ENCODE measurements at places on chromosomes 6 and 20.

- no peak for DNase-seq
These were observed 202.6 kb downstream of the SOD2 start for GRCh38 chr6:159490298-159490937.

DNA sequence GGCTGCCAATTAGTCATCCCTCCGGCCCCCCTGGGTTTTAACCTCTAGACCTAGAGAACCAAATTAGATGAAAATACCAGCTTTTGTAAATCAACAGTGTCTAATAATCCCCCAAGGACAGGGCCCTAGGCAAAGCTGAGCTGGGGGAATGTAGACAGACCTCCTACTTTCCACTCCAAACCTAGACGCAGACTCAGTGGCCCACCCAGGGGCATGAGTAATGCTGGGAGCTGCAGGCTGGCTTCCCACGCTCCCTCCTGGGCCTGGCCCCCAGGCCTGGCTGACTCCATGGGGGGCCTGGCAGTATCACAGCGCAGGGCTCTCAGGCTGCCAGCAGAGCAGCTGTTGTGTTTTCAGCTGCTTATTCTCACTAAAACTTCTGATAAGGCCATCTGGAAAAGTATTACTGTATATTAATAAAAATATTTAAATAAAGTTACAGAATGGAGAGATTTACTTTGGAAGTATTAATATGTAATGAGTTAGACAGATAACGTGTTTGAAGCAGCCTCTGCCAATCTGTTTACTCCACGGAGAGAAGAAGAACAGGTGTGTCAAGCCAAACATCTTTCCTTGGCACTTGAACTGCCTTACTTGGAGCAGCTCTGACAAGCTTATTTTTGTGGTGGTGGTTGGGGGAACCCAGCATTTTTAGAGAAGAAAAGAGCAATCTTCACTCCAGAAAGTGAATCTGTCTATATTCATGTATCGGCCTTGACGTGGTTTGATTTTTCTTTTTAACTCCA lies 144.0 kb upstream of the AGPAT4 start:
- DNase-seq = no peak

GRCh38 chr6:154071711-154072110 lies 32.7 kb downstream of the OPRM1 start:
- DNase-seq = no peak

GRCh38 chr6:130775411-130776012 lies 51.7 kb upstream of the SMLR1 start:
- no peak for DNase-seq

DNA sequence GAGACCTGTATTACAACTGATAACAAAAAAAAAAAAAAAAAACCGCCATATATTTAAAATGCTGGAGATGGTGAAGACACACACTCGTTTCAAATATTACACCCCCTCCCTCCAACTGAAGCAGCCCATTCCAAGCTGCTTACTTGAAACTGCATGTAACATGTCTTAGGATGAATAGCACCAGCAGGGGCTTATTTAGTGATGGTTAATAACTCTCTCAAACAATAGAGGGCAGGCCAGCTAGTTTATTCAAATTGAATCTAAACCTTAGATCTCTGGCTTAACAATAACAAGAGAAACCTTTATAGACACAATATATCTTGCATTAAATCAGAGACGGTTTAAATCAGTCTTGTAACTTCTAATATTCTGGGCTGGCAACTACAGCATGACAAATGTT lies 9.3 kb upstream of the JPH2 start:
- DNase-seq = no peak

DNA sequence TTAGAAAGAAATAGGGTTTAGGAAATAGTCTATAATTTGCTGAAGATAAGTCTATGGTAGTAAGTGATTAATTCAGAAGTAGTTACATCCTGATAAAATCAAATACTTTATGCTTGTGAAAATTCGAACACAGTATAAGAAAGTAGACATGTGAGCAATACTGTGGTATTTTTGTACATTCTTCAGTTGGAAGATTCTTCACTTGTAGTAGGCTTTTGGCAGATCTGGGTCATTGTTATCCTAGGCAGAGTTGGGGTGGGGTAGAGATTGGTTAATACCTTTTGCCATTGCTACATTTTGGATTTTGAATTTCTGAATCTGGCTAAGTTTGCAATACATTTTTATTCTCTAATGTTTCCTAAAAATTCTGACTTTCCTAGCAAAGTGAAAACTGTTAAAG lies 197.5 kb downstream of the BCKDHB start:
- no peak for DNase-seq

DNA sequence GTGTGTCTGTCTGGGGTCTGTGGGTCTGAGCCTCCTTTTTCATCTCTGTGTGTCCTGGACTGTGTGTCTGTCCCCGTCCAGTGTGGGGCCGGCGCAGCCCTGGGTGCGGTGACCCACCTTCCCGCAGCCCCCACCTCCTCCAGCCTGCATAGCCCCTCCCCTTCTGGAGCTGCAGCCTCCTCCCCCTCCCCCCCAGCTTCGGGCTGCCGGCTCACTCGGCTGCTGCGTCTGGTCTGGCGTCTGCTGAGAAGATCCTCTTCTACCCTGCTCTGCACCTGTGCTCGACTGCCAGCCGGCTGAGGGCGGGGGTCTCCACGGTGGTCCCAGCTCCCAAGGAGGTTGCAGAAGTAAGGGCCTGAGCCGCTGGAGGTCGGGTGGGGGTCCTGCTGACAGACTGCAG lies 7.6 kb upstream of the LKAAEAR1 start:
- DNase-seq = no peak

DNA sequence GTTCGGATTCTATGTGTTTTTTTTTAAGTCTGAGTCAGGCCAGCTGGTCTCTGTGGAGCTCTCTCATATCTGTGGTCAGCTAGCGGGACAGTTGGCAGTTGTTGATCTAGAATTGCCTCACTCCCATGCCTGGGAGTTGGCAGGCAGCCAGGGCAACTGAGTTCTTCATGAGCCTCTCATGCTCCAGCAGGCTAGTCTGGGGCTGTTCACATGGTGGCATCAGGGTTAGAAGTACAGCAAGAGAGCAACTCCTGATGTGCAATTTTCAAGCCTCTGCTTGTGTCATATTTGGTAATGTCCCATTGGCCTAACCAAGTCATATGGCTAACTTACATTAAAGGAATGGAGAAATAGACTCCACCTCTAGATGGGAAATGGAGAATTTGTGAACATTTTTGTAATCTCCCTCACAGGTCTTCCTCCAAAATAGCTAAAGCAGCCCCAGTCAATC lies 6.7 kb upstream of the IFT52 start:
- peak; percentile 67 for DNase-seq

- no peak for DNase-seq
These were observed 349.9 kb downstream of the THBS2 start for GRCh38 chr6:168903613-168904345.

DNA sequence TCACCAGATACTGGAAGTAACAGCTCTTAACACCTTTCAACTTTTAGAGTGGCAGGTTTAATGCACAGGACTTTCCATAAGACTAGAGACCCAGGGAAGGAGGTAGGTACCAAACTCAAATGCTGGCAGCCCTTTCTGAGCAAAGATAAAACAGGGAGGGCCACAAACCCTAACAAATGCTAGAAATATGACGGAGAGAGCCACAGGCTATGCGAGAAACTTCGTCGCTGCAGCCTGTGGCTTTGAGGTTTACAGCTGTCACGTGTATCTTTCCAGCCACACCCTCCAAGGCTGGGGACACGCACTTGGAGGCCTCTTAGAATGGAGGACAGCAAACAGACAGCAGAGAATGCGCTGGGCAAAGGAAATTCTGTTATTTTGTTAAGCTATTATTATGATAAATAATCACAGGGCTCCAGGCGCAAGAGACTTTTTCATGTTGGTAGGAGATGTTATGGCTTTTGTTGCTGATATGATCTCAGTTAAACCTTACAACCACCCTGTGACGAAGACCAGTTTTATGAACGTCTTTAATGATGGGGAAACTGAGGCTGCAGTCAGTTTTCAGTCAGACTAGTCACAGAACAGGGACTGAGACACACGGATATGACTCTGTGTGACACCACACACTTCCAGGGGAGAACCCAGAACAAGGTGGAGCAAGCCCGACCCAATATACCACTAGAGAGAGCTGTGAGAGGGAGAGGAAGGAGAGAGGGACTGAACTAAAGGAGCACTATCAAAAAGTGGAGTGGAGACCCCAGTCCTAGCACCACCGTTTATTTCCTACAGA lies 2.0 kb downstream of the TRAM2 start:
- peak; percentile 52 for DNase-seq

- DNase-seq = no peak
These were observed 78.2 kb upstream of the TBX18 start for GRCh38 chr6:84842525-84843166.

DNA sequence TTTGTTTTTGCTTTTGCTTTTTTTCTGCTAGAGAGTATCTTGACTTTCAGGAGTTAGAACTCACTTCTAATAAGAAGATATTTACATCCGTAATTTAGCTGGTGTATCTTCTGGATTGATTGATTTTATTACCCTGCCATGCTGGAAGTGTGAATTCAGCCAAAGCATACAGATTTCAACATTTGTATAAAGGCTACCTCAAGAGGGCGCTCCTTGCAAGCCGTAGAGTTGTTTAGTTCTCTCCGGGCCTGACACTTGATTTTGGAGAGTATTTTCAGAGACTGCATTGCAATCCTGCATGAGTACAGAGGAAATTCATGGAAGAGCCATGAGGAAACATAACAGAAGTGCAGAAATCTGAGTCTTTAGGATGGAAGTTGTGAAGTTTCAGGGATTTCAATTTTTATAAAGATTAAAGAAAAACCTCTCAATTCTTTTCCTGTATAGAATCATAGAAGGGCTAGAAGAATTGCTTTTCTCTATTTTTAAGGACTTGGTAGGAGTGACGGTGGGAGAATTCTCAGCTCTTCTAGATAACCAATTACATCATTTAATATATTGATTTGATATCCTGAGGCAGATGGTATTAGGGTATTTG lies 66.7 kb upstream of the TIAM2 start:
- DNase-seq = peak; percentile 72

DNA sequence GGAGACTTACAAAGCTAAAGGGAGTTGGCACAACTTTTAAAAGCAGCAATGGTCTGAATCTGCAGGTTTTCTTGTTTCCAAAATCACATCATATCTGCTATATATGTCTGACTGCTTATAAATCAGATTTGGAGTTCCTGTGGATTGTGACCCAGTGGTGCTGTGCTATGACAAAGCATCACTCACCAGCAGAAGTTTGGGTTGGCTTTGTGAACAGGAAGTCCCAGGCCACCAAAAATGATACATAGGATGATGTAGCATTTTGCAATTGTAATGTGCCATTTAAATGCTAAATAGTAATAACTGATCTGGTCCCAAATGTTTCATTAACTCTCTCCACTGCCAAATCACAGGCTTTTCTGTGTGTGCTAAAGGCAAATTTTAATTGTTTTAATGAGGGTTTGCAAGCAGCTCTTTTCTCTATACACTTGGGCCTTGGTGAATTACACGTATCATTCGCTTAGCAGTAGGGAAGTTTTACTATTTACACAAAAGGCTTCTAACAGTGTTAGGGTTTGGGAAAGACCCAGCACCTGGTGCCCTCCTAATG lies 60.8 kb downstream of the SYNDIG1 start:
- no peak for DNase-seq

DNA sequence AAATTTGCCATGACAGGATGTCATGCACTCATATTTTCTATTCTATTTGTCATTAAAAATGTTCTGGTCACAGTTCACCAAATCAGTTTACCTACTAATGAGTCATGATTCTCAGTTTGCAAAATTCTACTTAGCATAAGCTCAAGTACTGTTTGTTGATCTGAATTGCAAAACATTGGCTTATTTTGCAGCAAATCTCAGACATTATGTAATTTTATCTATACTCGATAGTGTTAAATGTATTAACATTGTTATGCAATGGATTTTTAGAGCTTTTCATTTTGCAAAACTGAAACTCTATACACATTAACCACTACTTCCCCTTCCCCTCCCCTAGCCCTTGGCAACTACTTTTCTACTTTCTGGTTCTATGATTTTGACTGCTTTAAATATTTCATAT lies 213.8 kb upstream of the ZFP64 start:
- no peak for DNase-seq

DNA sequence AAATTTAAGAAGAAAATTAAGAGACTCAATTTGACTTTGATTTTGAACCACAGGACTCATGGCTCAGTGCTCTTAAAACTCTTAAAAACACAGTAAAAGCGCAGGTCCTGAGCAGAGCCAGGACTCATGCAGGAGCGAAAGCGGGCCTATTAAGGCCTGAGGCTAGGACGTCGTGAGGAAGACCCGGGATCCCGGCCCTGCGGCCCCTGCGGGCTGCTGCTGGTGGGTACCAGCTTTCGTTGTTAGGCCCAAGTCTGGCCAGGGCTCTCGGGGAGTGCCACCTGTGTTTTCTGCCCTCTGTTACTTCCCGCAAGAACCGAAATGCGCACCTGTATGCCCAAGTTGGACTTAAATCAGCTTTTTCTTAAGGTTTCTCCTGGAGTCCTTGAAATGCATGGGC lies 3.4 kb upstream of the PAX1 start:
- DNase-seq = no peak

DNA sequence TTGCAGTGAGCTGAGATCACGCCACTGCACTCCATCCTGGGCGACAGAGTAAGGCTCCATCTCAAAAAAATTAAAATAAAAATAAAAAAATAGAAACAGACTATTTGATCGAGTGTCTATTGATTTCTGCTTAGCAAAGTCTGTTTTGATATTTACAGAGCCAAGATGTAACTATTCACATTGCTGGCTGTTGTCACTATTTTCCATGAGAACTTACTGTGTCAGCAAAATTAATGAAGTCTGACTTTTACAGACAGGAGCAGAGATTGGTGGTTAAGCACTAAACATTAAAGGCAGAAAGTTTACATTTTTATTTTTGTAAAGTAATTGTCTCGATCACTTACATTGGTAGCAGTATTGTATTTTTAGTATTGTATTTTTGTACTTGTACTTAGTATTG lies 85.0 kb upstream of the CCDC28A start:
- no peak for DNase-seq

DNA sequence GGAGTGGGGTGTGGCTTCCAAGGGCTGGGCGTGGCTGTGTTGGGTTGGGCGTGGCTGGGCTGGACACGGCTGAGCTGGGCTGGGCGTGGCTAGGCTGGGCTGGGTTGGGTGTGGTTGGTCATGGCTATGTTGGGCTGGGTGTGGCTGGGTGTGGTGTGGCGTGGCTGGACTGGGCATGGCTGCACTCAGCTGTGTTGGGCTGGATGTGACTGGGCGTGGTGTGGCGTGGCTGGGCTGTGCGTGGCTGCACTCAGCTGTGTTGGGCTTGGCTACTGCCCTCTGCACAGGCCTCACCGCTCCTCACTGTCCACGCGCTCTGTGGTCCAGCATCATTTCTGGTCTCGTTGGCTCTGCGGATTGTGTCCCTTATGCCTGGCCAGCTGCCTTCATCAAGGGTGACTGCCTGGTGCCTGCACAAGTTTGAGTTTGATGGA lies 43.5 kb upstream of the SLCO4A1 start:
- DNase-seq = no peak

- no peak for DNase-seq
These were observed 2.1 kb downstream of the PLCG1 start for GRCh38 chr20:41139227-41140093.

All from lung microvascular endothelial cell (primary cell).